Stimulated activated CD4-positive, alpha-beta T cell treated with anti-CD3 and anti-CD28 coated beads, TNF-alpha, amount 100 ng/mL, for 1 hour (primary cell): ENCODE measurements at places on chromosomes 5 and 9.

- DNase-seq = no peak
Measured at GRCh38 chr9:1879501-1879900, 135.6 kb upstream of the SMARCA2 start.

DNA sequence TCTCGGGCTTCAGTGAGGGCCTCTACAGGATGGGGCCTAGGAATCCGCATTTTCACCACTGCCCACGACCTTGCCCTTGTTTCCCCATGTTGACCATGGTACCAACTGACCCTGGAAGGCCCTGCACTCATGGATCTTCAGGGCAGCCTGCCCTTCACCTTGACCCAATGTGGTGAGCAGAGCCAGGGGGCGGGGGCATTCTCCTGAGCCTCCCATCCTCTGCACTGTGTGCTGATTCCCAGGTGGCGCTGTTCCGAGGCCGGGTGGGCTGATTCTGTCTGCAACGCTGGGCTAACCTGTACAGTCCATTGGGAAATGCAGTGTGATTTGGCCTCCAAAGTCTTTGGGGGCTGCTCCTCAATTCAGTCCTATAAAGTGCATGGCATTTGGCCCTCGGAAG is 68.7 kb downstream of the SHB start:
- DNase-seq = no peak

- DNase-seq = no peak
Measured at GRCh38 chr9:108178318-108178717, 677.5 kb downstream of the ACTL7B start.

DNA sequence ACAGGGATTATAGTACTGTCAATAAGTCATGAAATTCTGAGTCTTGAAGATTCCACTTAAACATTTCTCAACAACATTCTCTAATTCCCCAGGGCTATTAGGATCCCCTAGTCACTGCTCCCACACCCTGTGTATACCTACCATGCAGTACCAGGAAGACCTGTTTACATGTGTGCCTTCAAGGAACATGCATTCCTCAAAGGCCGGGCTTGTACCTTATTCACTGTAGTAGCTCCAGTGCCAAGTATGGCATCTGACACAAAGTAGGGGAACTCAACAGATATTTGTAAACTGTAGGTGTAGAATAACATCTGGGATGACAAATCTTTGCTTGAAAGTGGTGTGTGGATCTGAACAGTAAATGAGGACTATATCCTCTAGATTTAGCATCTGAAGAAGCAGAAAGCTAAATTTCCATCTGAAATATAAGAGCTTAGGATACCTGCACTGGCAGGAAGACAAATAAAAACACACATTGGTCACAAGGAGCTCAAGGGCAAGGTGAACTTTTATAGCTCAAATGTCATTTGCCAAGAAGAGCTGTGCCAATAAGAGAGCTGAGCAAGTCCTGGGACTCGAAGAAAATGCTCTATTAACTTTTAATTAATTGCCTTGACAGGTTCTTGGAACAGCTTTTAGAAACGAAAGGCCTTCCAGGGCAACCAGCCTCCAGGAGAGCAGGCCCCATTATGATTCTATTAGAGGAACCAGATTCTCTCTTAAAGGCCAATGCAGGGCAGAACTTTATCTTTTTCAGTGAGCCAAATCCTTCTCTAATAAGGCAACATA is 52.3 kb upstream of the MYOT start:
- DNase-seq = no peak

DNA sequence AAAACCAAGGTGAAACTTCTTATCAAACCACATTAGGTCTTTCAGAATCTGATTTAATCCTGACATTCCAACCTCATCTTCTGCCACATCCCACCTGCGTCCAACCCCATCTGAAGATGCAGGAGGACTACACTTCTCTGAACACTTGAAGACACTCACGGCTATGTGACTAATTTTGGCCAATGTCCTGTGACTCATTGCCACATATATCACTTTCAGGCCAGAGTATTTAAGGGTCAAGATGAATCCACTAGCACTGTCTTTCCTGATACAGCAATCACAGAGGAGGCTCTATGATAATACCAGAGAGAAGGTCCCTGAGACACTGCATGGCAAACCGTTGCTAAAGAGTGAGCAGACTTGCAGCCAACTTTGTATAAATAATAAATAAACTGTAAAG is 323.4 kb downstream of the NR2F1-AS1 start:
- no peak for DNase-seq
